ENCODE measurements at places on chromosomes 2 and 18.

GRCh38 chr2:48448274-48449061, 81.5 kb upstream of the STON1 start:
- DNase-seq = no peak

DNA sequence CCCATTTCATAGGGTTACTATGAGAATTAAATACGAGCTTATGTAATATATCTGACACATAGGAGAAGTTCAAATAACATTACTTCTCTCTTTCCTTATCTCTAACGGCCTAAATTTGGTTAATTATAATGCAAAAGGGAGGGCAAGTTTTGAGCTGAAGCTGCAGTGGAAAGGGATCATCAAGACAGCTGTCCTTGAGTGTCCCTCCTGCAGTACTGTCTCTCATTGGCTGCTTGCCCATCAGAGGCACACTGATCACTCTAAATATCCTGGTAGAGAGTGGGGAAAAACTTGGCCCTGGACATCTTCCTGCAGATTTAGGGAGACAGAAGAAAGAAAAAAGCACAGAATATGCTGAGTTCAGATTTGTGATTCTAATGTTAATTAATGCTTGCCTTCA, 186.0 kb downstream of the CAMKMT start:
- no peak for DNase-seq

DNA sequence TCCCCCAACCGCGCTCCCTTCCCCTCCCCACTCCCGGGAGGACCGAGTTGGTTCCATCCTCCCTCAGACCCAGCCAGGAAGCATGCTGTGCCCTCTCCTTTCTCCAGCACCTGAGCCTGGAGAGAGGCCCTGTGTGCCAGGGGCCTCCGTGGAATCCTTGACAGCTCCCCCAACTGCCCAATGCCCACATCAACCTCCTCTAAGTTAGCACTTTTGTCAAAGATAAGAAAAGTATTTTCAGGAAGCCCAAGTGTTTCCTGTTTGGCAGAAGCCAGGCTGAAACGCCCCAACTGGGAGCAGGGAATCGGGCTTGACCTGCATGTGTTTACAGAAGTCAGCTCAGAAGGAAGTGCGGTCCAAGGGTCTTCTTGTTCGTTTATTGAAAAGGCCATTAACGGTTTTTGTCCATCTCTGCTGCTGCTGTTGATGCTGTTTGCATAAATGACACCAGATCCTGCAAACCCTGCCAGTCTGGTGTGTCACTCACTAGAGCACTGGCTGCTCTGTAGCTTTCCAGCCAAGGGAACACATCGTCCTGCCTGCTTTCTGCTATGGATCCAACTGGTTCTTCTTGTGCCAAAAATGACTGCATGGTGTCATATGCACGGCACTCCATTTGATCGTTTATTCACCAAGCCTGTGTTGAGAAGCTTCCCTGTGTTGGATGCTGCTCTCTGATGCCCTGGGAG, 35.4 kb upstream of the COL6A3 start:
- DNase-seq = no peak

DNA sequence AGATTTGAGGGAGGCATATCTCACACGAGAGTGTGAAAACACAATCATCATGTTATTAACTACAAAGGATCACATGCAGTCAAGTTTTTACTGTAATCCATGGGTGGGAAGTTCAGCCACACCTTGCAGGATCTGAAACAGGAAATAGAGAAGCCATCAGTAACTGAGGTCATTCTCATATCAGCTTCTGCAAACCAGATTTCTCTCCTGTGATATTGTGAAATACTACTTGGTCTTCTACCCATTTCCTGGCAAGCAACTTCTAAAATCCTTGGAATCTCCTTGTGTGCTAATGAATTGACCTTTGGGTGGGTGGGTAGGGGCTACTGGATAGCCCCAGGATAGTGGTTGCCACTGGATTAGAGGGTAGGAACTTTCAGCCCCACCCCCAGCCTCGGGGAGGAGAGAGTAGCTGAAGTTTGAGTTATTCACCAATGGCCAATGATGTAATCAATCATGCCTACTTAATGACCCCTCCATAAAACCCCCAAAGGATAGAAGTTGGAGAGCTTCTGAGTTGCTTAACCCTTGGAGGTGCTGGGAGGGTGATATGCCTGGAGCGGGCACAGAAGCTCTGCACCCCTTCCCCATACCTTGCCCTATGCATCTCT, 25.6 kb upstream of the TGIF1 start:
- no peak for DNase-seq

- DNase-seq = no peak
Measured at GRCh38 chr2:181790716-181791649, 100.5 kb upstream of the ITPRID2 start.

- DNase-seq = no peak
Measured at GRCh38 chr2:71834796-71835195, 312.9 kb downstream of the CYP26B1 start.

DNA sequence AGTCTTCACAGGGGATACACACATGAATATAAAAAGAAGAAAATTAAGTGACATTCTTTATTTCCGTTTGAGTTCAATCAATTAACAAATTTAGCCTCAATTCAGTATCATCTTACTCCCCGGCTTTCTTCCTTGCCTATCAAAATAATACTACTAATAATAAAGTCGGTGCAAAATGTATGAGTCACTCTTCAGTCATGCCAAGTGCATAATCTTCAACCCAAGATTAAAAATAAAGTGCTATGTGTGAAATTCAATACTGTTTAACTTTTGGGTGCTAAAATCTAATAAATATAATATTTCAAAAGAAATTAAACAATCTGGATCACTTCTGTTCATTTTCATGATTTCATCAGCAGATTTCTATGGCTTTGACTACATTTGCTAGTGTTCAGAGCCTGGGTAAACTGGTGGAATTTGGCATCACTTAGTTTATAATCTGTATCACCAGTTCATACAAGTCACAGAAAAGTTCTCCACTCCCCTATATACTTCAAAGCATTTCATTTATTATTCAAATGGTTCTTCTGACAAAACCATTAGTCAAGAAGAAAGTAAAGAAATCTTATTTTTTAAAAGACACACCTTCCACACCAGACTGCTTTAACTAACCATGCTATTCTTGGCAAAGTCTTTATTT, 183.6 kb downstream of the THADA start:
- DNase-seq = no peak

DNA sequence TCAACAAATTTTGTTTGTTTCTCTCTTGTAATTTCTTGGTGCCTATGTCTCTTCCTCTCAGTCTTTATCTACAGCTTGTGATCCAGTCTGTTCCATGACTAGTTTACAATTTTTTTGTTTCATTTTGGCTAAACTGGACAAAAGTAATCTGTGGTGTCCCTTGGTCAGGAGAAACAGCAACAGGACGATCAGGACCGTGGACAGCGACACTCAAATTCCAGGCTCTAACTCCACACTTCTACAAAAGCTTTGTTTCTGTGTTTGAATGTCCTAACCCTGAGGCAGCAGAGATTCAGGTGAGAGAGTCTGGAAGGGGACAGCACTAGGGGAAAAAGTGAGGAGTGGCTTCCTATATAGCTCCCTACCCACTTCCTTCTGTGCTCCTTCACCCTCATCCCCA, 593.3 kb upstream of the FANCL start:
- DNase-seq = no peak
